ENCODE measurements at places on chromosomes 2 and 18. TPM values are rescaled to one million over a fixed set of nuclear protein-coding genes. Genes with fewer than 3 reads are reported as not detected.

Gene TANC1
- total RNA-seq = 2.0 TPM

Gene VIL1
- not detected for total RNA-seq

Gene AGXT
- not detected for total RNA-seq

Gene ZNF532
- 4.0 TPM for total RNA-seq

Gene RND3
- not detected for total RNA-seq

Gene FEV
- total RNA-seq = not detected

Gene CRACDL
- total RNA-seq = 0.35 TPM

Gene TANK
- 50.4 TPM for total RNA-seq

Gene TMEM198
- total RNA-seq = 0.86 TPM

Gene DTNA
- 0.27 TPM for total RNA-seq

Gene GPR148
- not detected for total RNA-seq

Gene HOXD3
- total RNA-seq = not detected

All from activated naive CD4-positive, alpha-beta T cell treated with anti-CD3 and anti-CD28 coated beads for 36 hours (primary cell).